Activated naive CD4-positive, alpha-beta T cell treated with anti-CD3 and anti-CD28 coated beads for 36 hours (primary cell): ENCODE measurements at places on chromosomes 11 and 22. TPM values are rescaled to one million over a fixed set of nuclear protein-coding genes. Genes with fewer than 3 reads are reported as not detected.

TUBA8 gene
- 0.25 TPM for total RNA-seq

TRIOBP gene
- total RNA-seq = 18.8 TPM

MUC5AC gene
- total RNA-seq = not detected

BIK gene
- total RNA-seq = 2.5 TPM

POU2AF1 gene
- 0.62 TPM for total RNA-seq

C11orf21 gene
- 6.1 TPM for total RNA-seq

C22orf15 gene
- total RNA-seq = 1.4 TPM

CHST1 gene
- total RNA-seq = not detected

NXPE2 gene
- total RNA-seq = not detected

BACE1-AS gene
- total RNA-seq = 3.0 TPM

MMP12 gene
- total RNA-seq = not detected

BRSK2 gene
- 0.17 TPM for total RNA-seq

MS4A2 gene
- not detected for total RNA-seq

ZNF280A gene
- not detected for total RNA-seq

GAL3ST3 gene
- total RNA-seq = not detected

NUDT22 gene
- total RNA-seq = 51.4 TPM

PGA5 gene
- total RNA-seq = not detected

UNC93B1 gene
- 18.4 TPM for total RNA-seq

OAF gene
- total RNA-seq = 1.6 TPM

MARK2 gene
- 17.6 TPM for total RNA-seq

MAPK8IP1 gene
- 0.57 TPM for total RNA-seq

GTSE1 gene
- 39.8 TPM for total RNA-seq

ATM gene
- 29.5 TPM for total RNA-seq

ANO1 gene
- total RNA-seq = not detected

MYO7A gene
- total RNA-seq = not detected
